ENCODE measurements at places on chromosomes 12 and 14.
A peak's percentile ranks its signal among the peaks of the same experiment; 100 is the strongest.

DNA sequence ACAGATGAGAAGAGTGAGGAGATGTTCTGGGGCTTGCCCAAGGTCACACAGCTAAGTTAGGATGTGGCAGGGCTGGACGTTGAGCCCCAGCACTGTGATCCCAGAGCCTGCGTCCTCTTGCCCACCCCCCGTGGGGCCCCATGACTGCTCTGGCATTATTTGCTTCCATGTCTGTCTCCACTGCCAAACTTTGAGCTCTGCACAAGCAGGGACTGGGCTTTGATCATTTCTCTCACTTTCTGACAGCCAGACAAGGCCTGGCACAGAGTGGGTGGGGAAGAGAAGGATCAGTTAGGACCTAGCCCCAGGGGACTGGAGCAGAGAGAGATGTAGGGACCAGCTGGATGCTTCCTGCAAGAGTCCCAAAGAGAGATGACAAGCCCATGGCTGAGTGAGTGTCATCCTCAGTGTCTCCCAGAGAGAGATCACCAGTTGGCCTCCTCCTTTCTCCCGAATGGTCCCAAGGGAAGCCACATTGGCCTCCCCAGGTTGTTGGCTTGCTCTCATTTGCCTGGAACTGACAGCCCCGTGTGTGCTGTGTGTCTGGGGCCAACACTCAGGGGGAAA, 126.7 kb upstream of the PWP1 start:
- DNase-seq: no peak

DNA sequence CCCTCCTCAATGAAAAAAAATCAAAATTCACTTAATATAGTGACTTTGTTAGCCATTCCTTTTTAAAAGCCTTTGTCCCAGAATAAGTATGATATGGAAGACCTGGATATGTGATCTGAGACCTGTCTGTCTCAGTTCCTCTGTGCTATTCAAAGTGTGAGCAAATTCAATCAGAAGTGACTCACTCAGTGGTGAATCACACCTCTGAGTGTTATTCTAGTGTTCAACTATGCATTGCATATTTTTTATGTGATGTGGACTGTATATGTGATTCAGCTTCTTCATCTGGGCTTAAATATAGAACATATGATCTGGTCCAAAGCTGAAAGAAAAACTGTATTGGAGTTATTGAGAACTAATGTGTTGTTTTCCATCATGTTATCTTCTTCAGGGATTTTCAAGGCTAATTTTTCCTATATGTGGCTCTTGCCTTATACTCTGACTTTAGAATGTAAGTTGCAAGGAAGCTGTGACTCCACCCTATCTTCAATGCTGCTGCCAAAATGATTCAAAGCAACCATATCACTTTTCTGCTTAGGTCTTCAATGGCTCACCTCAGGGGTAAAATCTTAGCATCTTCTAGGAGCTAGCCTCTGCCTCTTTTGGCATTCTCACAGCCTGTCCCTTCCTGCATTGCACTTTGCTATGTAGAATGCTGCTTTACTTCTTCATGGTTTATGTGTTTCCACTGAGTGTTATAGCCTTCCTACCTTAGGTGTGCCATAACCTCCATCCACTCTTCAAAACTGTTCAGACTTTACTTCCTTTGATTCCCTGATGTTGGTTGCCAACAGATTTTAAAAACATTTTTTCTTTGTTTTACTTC, 169.8 kb downstream of the OTOGL start:
- peak; percentile 98 for DNase-seq

GRCh38 chr14:66009089-66009488, 477.1 kb upstream of the CCDC196 start:
- peak; percentile 17 for DNase-seq

DNA sequence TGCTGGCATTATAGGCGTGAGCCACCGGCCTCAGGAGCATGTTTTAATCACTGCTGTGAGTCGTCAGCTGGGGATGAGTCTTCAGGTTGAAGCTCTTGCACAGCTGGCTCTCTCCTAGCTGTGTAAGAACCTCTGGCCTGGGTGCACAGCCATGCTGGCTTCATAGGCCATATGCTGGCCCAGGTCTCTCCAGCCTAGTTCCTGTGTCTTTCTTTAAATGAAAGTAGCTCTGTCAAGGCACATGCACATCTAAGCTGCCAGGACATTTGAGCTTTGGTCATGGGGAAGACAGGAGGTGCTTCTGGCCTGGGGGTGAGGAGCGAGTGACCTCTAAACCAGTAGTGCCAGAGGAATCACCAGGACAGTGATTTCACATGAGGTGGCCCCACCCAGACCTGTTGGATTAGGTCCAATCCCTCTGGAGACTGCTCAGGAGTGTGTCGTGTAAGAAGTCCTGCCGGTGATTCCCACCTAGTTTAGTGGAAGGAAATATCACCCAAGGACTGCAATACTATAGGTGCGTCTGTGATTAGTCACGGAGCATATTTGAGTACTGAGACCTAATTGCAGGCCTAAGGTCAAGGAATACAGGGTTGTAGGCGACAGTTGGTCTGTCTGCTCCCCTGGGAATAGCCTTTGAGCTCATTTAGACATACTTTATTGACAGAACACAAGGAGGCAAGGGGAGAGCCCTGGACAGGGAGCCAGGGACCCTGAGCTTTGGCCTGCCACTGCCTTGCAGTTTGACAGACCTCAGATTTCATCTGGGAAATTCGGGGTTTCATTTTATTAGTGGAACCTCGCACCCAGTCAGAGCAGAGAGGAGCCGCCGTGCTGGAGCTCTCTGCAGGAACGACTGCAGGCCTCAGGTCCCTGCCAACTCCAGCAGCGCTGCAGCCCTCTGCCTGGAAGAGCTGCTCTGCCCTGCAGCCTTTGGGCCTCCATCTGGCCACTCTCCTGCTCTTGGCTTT, 67.0 kb downstream of the ANKRD9 start:
- no peak for DNase-seq

GRCh38 chr12:68247785-68248184, 5.6 kb downstream of the IL22 start:
- no peak for DNase-seq

- peak; percentile 69 for DNase-seq
Observed at GRCh38 chr12:124030510-124030909, 57.5 kb downstream of the ZNF664 start.

DNA sequence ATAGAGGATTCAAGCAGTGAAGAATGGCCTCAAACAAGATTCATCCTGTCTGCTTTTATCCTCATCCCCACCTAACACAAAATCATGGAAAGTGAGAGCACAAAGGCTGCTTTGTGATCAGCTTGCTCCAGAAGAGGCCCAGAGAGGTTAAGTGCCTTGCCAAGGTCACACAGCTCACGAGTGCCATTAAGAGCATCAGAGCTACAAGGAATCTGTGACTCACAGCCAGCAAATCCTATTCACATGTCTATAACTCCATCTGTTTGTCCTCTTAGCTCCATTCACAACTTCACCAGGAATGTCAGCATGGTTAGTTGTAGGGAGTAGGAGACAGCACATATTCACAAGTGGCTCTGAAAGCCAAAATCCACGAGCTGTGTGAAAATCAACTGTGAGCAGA, 79.8 kb downstream of the TTC9 start:
- DNase-seq: no peak

- no peak for DNase-seq
Observed at GRCh38 chr12:54393207-54393609, 8.7 kb upstream of the ZNF385A start.

All from kidney capillary endothelial cell (primary cell).